Activated gamma-delta T cell (primary cell): ENCODE measurements at places on chromosomes 7 and 10.

DNA sequence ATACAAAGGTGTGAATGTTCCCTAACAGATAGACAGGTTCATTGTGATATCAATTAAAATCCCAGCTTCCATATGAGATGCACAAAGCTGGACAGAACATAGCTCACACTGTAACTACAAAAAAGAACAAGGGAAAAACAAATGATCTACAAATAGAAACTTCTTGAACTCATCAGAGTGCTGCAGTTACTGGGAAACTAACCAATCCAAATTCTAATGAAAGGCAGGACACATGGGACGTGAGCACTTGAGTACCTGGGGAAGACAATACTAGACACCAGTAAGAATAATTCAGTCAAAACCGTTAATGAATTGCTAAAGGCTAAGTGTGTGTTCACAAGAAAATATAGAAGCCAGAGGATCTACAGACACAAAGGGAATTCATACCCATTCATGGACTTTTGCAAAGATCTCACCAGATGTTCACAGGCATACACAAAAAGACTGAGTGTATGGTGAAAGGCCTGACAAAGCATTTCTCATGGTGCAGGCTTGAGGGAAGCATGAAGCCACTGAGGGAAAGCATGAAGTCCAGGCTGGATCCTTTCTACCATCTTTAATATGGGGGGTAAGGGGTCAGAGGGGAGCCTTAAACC is 7.8 kb upstream of the GPR22 start:
- no peak for DNase-seq

DNA sequence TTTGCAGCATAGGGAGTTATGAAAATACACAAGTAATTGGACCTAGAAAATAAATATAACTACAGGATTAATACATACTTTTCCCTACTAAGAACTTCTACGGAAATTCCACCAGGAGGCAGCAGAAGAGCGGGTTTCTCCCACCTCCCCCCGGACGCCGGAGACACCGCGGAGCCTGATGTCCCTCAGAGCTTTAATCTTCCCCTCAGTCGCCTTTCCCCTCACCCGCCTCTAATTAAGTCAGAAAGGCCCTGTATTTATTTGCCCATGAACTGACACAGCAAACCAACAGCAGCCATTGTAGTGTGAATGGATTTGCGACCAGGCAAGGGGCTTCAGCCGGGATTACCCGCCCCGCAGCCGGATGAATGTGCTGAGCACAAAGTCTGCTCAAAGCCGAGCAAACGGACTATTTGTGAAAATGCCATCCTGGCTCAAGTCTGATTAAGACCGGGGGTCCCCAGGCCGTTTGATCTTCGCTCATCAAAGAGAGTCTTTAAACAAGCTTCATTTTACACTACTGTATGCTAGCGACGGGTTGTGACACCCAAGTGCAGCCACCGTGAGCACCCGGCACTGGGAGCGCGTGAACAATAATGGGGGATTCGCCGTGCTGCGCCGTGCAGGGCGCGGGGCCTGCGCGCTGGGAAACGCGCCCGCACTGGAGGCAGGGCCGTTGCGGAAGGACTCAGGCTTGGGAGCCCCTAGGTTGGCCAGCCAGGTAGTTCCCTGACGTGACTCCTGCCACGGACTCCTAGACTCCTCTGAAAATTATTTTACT is 5.6 kb upstream of the DKK1 start:
- DNase-seq, result no peak

DNA sequence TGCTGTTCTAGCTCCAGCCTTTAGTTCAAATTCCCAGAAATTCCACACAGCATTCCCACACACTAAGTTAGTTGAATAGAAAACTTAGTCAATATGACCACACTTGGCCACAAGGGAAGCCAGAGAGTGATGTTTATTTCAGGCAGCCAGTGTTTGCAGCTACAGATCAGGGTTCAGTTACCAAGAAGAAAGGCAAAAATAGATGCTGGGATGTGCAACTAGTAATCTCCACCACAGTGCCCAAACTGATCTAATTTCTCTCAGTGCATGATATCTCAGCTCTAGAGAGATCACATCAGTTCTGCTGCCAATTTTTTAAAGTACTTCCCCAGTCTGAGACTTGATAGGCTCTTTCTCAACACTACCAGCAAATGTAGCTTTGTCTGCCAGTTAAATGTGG is 17.6 kb downstream of the SLF2 start:
- DNase-seq, result no peak

GRCh38 chr7:39664057-39664456 is 40.7 kb downstream of the RALA start:
- no peak for DNase-seq

- DNase-seq, result no peak
Measured at GRCh38 chr7:127245607-127246006, 7.1 kb downstream of the GRM8 start.

DNA sequence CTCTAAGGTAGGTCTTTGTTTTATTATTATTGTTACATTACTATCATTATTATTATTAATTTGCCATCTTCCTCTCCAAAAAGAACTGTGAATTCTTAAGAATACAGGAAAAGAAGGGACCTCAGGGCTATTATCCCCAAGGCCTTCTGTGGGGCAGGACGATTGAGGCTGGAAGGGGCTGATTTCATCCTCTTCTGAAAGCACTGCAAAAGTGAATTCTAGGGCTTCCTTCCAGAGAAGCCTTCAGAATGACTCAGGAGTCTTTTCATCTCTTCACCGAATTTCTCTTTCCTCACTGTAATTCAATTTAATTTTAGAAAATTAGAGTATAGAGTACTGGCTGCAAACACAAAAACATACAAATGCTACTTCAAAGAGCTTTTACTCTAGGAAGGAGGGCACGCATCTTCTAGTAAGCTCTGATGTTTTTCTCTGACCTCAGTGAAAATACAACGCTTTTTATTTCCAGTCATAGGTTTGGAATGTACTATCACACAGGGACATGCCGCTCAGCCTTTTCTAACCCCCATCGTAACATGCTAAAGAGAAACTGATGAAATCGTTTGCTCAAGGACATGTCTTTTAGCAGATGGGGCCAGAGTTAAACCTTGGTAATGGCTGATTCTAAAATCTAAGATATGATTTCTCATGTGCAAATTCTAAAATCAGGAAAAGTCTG is 280.2 kb upstream of the PITRM1 start:
- no peak for DNase-seq

- DNase-seq, result peak; percentile 9
Measured at GRCh38 chr7:92834507-92835260, 1.7 kb downstream of the CDK6 start.

DNA sequence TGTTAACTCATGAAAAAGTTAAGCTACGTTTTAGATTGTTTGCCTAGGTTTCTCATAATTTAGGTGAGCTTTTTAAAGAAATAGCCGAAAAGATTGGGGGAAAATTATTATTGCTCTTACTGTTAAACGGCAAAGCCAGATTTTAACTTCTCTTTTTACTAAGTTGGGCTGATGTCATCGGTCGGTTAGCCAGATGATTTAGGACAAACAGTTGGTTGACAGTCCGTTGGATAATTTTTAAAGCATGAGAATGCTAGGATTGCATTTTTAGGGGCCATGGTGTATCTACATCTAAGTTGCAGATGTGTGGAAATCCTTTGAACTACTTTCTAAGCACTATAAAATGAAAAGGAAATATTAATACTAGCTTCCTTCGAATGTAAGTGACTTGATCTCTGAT is 280.9 kb upstream of the AKR1E2 start:
- no peak for DNase-seq

DNA sequence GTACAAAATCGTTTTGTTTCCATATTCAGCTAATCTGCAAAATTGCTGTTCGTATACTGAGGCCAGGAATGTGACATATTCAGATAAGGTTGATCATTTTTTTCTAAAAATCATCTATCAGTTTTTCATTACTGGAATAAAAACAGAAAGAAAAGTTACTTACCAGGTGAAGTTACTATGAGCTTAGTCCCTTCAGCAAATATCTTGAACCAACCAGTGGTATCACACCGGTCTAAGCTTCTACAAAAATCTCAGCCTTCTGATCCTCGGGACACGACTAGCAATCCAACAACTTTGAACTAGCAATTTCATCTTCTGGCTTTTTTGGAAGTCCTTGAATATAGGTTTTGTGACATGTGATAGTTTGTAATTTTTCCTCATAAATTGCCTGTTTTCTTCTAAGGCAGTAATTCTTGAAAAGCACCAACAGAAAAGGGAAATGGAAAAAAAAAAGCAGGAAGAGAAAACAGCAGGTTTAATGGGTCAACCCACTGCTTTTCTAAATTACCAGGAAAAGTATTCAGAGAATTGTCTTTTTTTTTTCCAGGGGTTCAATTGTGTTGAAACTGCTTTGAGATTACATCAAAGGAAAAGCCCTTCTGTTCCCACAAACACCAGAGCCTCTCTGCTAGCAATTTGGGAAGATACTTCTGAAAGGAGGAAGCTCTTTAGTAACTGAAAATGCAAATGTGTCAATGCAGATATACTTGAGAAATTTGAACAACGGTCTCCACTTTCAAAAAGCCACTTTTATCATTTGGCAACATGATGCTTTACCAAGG is 2.9 kb upstream of the TARP start:
- no peak for DNase-seq

- no peak for DNase-seq
Measured at GRCh38 chr7:48421357-48421756, 250.1 kb downstream of the ABCA13 start.

DNA sequence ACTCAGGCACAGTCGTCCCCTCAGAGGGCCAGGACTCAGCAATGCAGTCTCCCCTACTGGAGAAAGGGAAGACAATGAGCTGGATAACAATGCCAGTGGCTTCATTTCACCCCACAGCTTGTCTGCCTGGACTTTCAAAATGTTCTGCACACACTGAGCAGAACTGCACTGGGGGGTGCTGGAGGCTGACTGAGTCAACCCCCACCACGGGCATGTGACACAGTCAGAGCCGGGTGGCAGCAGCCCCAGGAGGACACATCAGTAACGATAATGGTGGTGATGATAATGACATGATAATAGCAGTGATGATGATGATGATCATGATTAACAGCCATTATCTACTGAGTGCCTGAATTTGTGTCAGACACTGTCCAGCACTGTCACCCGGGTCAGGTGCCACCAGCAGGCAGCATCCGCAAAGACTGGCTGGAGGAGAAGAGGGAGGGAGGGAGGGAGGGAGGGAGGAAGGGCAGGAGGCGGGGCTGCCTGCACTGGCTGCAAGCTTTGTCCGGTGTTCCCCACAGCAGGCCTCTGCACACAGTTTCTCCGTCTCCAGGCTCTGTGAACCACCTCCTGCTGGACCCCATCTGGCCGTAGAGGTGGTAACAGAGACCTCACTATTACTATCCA is 67.4 kb downstream of the PLXNA4 start:
- DNase-seq, result no peak

DNA sequence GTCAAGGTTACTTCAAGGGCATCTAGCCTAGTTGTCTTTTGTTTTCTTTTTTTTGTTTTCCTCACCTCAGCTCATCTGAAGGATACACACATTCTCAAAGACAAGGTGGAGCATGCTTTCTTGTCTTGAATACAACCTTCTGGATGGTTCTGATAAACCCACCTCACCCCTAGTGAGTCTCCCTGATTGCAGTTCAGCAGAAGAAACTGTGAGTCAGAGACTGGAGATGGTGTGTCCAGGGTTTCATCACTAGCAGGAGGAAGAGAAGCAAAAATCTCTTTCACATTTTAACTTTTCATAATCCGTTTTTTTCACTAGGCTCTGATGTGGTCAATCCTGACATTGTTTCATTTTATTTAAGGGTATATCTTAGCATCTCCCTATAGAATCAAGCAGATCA is 143.0 kb upstream of the NRBF2 start:
- no peak for DNase-seq

DNA sequence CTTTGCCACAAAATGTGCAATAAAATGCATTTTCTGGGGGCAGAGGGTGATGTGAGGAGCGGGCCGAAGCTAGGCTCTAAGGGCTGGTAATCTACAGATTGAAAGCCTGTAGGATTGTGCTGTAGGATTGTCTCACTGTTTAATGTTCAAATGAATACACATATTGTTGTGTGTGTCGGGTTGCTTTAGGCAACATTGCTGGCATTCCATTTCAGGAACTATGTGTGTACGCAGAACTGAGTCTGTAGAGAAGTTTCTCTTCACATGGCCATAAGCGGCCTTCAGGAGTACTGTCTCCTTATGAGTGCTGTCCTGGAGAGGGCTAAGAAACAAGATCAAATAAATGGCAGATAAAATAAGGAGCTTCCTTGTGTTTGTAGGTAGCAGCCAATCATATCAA is 540.2 kb downstream of the GATA3 start:
- DNase-seq, result no peak

DNA sequence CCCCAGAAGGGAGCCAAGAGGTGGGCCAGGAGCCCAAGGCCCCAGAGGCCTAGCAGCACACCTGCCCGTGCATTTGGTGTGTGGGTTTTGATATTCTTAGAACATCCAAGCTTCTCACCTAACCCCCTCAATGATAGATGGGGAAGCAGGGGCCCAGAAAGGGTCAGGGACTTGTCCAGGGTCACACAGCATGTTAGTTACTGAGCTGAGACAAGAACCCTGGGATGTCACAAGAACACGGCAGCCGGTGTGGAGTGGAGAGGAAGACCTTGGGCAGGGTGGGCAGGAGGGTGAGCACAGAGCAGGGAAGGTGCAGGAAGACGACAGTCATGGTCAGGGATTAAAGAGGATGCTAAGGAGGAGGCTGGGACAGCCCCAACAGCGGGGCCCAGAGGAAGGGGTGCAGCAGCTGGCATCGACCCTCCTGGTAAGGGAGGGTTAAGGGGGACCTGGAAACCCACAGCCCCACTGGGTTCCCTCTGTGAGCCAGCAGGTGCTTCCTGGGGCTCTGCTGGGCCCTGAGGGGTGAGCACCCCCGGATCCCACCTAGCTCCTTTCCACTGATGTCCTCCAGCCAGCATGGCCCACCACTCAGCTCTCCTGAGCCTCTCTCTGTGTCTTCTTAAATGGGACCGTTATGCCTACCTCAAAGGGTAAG is 44.4 kb downstream of the UNC5B start:
- no peak for DNase-seq

DNA sequence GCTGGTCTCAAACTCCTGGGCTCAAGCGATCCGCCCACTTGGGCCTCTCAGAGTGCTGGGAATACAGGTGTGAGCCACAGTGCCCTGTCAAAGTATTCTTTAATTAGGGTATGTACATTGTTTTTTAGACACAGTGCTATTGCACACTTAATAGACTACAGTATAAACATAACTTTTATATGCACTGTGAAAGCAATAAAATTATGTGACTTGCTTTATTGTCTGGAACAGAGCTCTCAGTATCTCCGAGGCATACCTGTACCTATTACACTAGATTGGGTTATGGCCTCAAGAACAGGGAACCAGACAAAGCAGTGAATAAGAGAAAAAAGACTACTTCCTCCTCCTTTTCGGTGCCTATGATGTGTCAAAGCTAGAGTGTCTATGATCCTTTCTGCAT is 13.1 kb downstream of the ATOH7 start:
- DNase-seq, result no peak

GRCh38 chr7:32762925-32763293 is 128.7 kb downstream of the KBTBD2 start:
- no peak for DNase-seq

GRCh38 chr10:8873310-8873709 is 818.8 kb downstream of the GATA3 start:
- DNase-seq, result no peak

DNA sequence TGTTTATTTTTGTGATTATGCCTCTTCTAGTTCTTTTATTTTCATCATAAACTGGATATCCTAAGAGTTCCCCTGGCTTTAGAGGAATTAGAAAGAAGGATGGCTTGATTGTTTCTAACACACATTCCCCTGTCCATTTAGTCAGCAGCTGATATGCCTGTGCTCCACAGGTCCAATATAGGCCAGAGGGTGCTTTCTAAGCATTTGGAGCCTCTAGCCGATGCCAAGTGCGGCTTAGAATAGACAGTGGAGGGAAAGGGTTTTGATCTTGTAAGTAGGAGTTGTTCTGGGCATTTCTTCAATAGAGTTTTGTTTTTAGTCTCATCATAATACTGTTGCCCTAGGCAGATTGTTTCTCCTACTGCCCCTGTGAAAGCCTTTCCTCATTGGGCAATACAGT is 6.6 kb downstream of the CYP3A43 start:
- DNase-seq, result no peak
